ENCODE measurements at places on chromosomes 12 and 14.

DNA sequence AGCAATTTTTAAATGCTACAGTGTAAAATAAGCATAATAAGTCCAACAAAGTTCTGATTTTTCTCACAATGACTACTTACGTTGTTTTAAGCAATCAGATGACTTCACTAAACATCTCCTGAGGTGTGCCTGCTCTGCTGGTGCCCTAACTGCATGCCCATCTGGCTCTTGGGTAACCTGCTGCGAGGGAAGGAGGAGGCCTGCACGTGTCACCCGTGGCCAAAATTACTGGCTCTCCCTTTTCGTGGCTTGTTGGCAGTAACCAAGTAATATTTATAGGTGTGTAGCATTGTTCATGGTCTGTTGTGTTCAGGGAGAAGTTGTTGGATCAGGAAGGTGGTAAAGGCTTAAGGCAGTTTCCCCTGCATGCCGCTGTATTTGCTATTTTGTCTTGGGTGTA lies 6.3 kb upstream of the NFKBIA start:
- DNase-seq, result no peak

- DNase-seq, result peak; percentile 12
Measured at GRCh38 chr14:55446127-55446736, 5.8 kb upstream of the TBPL2 start.

DNA sequence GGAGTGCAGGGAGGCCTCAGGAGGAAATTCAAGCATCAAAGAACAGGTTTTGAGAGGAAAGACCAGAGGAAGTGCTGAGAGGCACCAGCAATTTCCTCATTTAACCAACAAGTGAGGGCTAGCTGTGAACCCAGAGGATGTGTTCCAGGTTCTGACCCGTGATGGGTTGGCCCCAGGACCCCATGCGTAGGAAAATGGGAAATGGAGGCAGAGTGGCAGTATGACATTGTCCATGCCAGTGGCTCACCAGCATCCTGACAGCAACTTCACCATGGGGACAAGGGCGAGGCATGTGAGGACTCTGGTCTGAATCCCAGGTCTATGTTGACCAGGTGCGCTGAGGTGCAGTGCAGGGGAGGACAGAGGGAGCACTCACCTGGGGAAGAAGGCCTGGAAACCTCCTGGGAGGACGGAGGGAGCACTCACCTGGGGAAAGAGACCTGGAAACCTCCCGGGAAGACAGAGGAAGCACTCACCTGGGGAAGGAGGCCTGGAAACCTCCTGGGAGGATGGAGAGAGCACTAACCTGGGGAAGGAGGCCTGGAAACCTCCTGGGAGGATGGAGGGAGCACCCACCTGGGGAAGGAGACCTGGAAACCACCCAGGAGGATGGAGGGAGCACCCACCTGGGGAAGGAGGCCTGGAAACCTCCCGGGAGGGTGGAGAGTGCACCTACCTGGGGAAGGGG lies 6.7 kb upstream of the CACNA2D4 start:
- DNase-seq, result no peak

GRCh38 chr14:78355109-78355508 lies 184.9 kb downstream of the NRXN3 start:
- no peak for DNase-seq

GRCh38 chr14:33098016-33098415 lies 159.3 kb downstream of the NPAS3 start:
- DNase-seq, result no peak

GRCh38 chr12:12546314-12546772 lies 16.3 kb downstream of the DUSP16 start:
- no peak for DNase-seq

- DNase-seq, result no peak
Measured at GRCh38 chr14:73760598-73761586, 46.7 kb upstream of the PNMA1 start.

DNA sequence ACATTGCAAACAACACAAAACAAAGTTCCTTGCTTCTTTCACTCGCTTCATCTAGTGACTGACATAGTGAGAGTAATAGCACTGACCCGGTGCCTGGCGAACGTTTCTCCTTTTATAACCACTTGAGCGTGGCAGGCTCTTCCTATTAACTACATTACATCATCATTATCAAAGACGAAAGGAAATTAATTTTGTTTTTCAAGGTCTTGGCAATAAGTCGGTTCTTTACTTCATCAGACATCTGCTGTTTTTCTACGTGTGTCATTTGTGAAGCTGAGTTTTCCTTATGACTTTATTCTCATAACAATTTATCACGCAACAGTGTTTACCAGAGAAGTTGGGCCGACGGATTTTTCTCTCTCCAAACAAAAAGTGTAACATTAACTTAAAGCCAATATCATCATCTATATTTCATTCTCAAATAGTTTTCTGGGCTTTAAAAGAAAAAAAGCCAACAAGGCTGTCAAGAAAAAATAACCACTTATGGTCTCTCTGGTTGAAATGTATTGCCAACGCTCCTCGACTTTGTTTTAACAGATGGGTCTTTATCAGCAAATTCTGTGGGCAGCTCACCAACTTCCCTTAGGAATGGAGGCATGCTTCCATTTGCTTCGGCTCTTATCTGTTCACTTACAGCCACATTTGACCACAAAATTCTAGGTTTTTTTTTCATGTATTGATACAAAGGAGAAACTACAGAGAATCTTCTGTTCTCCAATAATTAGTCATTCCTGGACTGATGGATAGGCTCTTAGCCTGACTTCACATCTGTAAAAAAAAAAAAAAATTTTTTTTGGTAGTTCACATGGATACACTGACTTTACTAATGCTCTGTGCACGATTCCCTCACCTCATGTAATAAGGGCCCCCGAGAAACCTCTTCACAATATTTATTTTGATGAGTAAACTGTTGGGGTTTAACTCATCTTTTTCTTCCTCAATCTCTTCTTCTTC lies 97.1 kb upstream of the CDKN3 start:
- DNase-seq, result no peak

- DNase-seq, result no peak
Measured at GRCh38 chr14:34211732-34212131, 250.3 kb downstream of the SPTSSA start.

GRCh38 chr14:24443053-24443665 lies 583 bp upstream of the SDR39U1 start:
- DNase-seq, result no peak

DNA sequence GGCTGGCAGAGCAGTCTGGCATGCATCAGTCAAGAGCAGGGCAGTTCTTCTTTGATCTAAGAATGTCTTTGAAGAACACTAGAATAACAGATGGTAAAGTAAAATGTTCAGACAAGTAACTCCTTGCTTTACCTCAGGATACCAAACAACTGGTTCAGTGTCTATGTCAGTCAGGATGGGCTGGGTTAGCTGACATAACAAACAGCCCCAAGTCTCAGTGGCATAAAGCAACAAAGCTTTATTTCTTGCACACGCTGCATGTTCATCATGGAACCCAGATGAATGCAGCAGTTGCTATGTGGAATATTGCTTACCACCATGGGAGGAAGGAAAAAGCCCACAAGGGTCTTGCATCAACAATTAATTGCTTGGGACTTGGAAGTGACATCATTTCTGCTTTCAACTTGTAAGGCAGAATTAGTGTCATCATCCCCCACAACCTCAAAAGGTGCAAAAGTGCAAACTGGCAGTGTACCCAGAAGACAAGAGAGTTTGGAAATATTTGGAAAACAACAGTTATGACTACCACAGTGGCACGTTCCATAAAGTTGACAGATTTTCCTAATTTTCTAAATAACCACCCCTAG lies 21.2 kb downstream of the GPRC5D start:
- DNase-seq, result no peak

GRCh38 chr14:81805785-81806184 lies 272.1 kb upstream of the SEL1L start:
- DNase-seq, result no peak

- no peak for DNase-seq
Measured at GRCh38 chr12:44582521-44582920, 293.6 kb downstream of the NELL2 start.

- DNase-seq, result no peak
Measured at GRCh38 chr12:59834659-59835474, 239.0 kb downstream of the SLC16A7 start.

GRCh38 chr12:92468358-92469020 lies 234.3 kb upstream of the PLEKHG7 start:
- no peak for DNase-seq

- no peak for DNase-seq
Measured at GRCh38 chr14:29353513-29353912, 574.1 kb downstream of the PRKD1 start.

DNA sequence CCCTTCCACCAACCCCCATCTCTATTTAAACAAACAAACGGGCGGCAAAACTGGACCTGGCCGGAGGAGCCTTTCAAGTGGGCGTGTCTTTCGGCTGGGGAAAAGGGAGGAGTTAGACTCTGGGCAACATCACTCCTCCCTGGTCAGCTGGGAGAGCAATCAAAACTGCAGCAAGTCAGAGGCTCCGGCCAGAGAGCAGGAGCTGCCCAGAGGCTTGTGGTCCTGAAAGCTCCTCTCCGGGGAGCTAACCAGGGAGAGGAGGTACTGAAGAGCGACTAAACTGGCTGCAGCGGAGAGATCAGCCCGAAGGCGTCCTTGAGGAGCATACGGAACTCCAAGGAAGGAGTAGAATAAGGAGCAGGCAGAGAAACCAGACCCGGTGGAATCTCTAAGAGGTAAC lies at the start of gene NEUROD4:
Gene NEUROD4 (plus strand): TSS at position 191 of the 400 bp plus-strand sequence. CDS start 6,466 bp downstream, outside the sequence.
- DNase-seq, result no peak

GRCh38 chr12:107122452-107122958 lies 29.2 kb upstream of the CRY1 start:
- DNase-seq, result no peak

DNA sequence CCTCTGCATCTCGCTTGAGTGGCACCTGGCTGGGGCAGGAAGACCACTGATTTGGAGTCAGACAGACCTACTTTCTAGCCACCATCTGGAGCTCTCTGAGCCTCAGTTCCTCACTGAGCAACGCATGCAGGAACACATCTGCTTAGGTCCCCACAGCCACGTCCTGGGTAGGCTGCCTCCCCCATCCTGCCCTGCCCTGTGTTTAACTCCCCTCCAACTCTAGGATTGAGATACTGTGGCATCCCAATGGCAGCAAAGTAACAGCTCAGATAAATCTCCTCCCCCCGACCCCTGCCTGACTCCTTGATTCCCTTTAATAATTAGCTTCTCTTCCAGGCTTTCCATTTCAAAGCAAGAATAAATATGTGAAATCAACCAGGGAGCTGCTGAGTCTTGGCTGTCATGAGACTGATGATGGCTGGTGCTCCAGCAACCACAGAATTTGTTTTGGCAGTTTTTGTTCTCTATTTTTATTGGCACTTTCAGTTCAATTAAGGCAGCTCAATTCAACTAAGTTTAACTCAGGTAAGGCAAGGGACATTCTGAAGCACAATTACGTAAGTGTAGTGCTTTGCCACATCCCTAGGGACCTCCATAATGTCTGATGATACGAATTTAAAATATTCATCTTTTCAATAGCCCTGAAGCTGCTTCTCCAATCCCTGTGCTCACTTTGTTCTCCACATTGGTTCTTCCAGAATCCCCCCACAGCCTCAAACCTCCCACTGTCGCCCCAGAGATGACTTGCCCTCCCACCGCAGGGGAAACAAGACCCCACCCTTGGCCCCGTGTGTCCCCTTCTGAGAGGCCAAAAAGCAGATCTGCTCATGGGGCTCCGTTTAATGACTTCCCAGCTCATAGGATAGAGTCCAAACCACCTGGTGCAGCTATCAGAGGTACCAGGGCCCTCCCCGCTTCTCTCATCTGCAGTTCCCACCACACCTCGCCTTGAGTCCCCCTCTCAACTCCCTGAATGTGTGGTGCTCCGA lies 58.2 kb downstream of the ESR2 start:
- DNase-seq, result no peak

DNA sequence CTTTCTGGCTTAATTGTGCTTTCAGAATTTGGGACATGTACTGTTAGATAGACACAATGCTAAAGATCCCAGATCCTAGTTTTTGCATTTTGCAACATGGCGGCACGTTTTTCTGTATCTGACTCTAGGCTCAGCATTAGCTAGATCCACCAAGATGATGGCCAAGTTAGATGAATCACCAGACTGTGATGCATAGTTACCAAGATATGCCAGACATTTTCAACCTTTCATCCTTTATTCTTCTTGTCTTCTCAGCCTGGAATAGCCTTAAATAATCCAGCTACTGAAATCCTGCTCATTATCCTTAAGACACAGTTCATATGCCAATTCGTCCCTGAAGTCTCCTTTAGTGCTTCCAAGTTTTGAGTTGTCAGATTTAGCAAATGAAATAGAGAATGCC lies 144.9 kb upstream of the CRY1 start:
- DNase-seq, result no peak

DNA sequence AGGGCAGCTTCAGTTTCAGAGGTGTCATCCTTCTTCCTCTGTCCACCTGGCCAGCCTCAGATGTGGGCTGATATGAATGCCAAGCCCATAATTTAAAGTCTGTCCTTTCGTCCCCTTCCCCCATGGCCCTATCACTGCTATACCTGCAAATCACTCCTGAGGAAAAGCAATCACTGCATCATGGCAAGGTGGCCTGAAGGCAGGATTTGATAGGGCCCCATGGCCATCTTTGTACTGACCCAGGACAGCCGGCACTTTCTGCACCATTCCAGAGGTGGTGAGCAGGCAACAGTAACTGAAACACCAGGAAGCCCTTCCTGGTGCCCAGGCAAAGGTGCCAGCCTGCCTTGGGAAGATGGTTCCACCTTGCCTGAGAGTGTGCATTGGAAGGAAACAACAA lies 60.8 kb downstream of the ANO2 start:
- DNase-seq, result no peak

DNA sequence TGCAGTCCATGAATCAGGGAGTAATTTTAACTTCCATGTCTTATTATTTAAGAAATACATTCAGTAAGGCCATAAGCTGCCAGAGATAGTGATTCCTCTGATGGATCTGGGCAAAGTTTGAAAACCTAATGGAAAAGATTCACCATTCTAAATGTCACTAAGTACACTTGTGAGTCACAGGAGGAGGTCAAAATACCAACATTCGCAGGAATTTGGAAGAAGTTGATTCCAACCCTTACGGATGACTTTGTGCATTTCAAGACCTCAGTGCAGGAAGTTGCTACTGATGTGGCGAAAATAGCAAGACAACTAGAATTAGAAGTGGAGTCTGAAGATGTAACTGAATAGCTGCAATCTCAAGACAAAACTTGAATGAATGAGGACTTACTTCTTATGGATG lies 69.8 kb downstream of the OSBPL8 start:
- no peak for DNase-seq

- no peak for DNase-seq
Measured at GRCh38 chr12:57237932-57238853, 8.7 kb downstream of the SHMT2 start.

GRCh38 chr12:88367231-88367630 lies 213.0 kb downstream of the KITLG start:
- DNase-seq, result no peak

DNA sequence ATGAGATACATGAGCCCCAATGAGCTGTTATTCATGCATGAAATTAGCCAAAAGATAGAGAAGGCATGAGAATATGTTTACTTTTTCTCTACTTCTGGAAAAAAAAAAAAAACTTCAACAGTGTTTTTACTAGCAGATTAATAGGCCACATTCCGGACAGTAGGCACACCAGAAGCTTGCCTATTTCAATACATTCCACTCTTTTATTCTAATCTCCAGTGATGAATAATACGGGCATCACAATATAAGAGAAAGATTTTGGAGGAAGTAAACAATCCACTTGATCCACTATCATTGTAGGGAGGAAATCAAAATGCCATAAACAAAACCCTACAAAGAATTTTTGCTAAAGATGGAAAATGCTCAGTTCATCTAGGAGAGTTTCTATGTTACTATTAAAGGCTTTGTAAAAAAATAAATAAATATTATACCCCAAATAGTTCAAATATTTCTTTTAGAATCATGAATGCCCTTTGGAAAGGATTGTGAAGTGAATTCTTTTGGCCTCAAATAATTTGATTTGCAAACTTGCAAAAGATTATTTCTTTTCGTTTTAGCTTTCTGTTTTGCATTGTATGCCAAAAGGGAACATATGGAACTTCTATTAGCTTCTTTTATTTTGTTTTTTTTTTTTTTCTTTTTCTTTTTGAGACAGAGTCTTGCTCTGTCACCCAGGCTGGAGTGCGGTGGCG lies 232.6 kb downstream of the EPS8 start:
- DNase-seq, result no peak

Data from stimulated activated CD8-positive, alpha-beta memory T cell treated with anti-CD3 and anti-CD28 coated beads, Interleukin-15, amount 100 ng/mL, for 4 hours (primary cell).